Esophagus squamous epithelium (tissue), 5 donors: ENCODE measurements at places on chromosomes 3 and 15.

GRCh38 chr15:96732704-96733103 is 402.2 kb downstream of the NR2F2 start:
- DNase-seq, result no peak

- no peak for DNase-seq
Measured at GRCh38 chr3:118734664-118735063, 300.0 kb downstream of the IGSF11 start.

DNA sequence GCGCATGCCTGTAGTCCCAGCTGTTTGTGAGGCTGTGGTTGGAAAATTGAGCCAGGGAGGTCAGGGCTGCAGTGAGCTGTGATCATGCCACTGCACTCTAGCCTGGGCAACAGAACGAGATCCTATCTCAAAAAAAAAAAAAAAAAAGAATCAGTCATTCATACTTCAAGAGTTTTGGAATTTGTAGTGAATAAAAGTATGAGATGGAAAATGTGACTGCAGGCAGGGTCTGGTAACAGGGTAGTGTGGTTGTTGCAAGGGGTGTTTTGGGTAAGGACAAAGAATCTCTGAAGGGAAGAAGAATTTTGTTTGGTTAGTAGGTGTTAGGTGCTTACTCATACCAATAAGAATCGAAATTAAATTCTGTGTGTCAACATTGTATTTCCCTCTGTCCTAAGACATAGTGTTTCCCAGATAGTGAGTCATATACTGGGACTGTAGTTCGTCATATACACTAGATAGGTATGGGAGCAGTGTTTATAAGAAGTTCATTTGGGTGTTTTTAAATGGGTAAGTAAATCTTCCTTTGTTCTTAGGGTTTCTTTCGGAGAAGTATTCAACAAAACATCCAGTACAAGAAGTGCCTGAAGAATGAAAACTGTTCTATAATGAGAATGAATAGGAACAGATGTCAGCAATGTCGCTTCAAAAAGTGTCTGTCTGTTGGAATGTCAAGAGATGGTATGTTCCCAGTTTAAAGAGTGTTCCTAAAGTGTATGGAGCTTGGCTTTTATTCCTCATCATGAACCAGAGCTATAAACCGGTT is 14.2 kb downstream of the NR1D2 start:
- no peak for DNase-seq

- DNase-seq, result no peak
Measured at GRCh38 chr3:99639579-99639978, 1.2 kb downstream of the COL8A1 start.

GRCh38 chr15:96200357-96200967 is 130.0 kb upstream of the NR2F2 start:
- DNase-seq, result no peak

DNA sequence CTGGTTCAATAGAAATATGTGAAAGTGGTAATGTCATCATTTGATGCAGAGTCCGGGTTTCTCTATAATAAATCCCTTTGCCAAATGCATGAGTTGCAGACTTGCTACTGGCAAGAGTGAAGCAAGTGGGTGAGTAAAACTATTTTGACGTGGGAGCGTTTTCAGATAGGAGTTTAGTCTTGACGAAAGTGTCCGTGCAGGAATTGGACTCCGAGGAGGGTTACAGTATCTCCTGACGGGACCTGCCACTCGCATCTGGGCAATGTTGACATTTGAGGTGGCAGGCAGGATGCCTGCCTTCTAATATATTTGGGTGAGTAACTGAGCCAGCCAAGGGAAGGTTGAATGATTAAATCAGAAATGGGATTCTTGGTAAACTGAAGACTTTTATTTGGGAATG is 16.0 kb downstream of the CDV3 start:
- DNase-seq, result no peak

GRCh38 chr15:80689716-80690115 is 5.4 kb upstream of the ABHD17C start:
- no peak for DNase-seq

DNA sequence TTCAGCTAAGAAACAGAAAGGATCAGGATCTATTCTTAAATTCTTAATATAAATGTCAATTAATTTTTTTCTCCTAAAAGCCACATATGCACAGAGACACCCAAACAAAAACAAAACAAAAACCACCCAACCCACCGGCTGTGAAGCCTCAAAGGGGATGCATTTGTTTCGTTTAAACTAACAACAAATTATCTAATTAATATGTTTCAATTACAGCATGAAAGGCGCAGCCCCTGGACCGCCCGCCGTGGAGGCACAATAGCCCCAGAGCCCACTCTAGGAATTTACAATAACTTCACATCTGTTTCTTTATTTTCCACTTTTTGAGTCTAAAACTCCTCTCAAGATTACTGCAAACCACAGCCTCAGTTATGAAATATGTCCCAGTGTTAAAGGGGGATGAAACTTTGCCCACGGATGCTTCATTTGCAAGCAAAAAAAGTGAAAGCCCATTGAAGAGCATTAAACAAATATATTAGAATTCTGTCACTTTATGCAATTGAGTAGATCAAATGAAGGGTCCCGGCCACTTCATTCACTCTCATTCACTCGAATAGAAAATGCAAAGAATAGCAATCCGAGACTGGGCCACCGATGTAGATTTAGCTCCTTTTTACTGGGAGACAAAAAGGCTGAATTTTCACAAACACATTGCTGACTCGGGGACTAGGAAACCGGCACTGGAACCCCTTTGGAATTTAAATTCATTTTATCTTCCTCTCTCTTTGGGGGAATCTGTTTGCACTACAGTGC is 6.0 kb downstream of the FOXB1 start:
- no peak for DNase-seq

DNA sequence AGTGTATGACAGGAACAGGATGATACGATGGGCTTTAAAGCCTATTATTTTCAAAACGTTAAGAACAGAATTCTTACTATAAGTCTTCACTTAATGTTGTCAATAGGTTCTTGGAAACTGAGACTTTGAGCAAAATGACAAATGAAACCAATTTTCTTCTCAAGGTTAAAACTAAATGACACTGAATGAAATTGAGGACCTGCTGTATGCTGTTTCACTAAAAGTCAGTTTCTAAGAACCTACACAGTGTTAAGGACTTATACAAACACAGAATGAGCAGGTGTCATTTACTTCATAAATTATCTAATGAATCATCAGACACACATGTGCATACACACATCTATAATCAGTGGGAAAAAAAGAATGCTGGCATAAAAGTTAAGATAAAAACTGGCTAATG is 106.9 kb downstream of the RFTN1 start:
- DNase-seq, result no peak

GRCh38 chr3:15063238-15063637 is 1.9 kb downstream of the MRPS25 start:
- DNase-seq, result no peak

GRCh38 chr3:126972866-126973265 is 10.0 kb upstream of the PLXNA1 start:
- DNase-seq, result no peak

- no peak for DNase-seq
Measured at GRCh38 chr15:94097552-94097951, 133.8 kb upstream of the MCTP2 start.

DNA sequence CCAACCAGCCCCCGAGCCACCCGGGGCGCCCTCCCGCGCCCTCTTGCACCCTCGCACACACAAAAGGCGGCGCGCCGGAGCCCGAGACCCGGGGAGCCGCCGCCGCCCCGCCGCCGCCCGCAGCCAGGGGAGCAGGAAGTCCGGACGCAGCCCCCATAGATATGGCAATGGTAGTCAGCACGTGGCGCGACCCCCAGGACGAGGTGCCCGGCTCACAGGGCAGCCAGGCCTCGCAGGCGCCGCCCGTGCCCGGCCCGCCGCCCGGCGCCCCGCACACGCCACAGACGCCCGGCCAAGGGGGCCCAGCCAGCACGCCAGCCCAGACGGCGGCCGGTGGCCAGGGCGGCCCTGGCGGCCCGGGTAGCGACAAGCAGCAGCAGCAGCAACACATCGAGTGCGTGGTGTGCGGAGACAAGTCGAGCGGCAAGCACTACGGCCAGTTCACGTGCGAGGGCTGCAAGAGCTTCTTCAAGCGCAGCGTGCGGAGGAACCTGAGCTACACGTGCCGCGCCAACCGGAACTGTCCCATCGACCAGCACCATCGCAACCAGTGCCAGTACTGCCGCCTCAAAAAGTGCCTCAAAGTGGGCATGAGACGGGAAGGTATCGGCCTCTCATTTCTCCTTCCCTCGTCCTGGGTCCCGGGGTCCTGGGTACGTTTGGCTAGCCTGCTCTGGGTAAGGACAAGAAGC is 1.6 kb downstream of the NR2F2 start:
- no peak for DNase-seq

DNA sequence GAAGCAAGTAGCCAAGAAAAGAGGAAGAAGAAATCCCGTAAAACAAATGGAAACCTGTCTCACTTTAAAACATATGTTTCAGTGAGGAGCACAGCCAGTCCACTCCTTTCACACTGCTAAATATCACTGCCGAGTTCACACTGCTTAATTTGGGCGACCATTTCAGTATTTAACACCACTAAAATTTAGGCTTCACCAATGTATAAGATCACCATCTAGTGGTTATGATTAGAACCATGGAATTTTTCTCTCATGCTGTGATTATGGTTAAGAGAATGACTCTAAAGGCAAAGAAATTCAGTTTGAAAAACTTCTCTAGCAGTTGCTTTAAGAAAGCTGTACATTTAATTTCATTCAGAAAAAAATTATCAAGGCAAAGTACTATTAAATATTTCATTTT is 16.6 kb downstream of the SLC4A7 start:
- DNase-seq, result no peak

GRCh38 chr15:41013691-41014414 is 60.6 kb downstream of the CHAC1 start:
- no peak for DNase-seq

DNA sequence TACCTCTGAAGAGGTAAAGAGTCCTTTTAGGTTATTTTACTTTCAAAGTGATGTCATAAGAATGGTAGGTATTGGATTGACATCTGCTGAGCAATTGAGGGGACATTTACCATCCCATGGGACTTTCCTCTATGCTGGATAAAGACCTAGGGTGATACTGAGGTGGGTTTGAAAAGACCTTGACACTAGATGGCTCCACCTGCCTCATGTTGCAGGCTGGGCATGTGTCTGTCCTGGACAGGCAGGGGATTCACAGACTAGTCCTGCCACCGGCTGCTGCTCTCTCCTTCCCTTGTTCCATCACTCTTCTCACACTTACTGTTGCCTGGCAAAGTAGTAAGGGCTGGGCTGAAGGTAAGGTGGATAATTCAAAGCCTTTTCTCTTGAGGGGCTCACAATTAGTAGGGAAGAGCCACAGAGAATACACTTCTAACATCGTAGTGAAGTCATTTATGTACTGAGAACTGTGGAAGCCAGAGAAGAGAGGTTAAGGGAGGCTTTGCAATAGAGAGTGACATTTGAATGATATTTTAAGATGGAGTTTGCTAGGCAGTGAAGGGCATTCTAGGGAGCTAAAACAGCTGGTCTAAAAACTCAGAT is 27.7 kb downstream of the TRAK1 start:
- DNase-seq, result no peak

DNA sequence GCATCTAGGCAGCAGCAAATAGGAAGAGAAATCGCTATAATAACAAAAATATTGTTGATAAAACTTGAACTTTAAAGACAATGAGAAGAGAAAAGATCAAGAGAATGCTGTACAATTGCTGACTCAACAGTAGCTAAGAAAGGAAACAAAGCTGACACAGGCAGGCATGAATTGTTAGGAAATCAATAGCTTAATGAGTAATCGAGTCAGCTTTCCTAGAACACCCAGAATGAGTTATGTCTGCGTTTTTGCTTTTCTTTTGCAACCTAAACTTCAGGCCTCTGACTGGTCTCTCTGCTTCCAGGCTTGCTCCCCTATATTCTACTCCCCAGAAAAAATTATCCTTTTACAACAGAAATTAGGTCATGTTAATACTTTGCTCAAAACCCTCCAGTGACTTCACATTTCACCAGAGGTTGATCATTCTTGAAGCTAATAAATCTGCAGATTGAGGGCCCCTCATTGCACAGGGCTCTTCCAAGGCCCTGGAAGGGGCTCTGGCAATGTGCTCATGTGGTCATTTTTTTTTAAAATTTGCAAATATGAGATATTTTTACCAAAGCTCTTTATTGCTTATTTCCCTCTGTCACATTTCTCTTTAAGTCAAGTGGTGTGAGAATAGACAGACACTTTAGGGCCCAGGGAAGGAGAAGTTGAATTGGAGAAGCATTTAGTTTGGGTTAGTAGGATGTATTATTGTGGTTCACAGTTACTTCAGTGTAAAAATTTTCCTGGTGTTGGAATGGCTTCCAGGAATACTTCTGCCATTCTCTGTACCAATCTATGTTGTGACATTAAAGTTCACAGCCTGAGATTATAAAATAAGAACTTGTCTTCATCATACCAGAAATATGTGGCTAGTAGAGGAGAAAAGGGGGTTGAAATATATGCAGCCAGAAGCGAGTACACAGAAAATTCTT is 116.3 kb downstream of the TMCO5A start:
- DNase-seq, result no peak

GRCh38 chr3:129892857-129893580 is 492 bp downstream of the TMCC1 start:
- no peak for DNase-seq

- no peak for DNase-seq
Measured at GRCh38 chr3:13795816-13796215, 84.1 kb downstream of the WNT7A start.

- no peak for DNase-seq
Measured at GRCh38 chr15:63593705-63594671, 3.2 kb upstream of the FBXL22 start.

- DNase-seq, result no peak
Measured at GRCh38 chr15:88605189-88606069, 15.7 kb upstream of the AEN start.

- no peak for DNase-seq
Measured at GRCh38 chr3:114668099-114668498, 374.3 kb downstream of the TIGIT start.

GRCh38 chr3:135140591-135140990 is 345.5 kb downstream of the EPHB1 start:
- DNase-seq, result no peak
